Activated CD4-positive, CD25-positive, alpha-beta regulatory T cell treated with anti-CD3 and anti-CD28 coated beads, Interleukin-2, amount 50 U/mL, for 72 hours (primary cell): ENCODE measurements at places on chromosomes 4 and X.
A peak's percentile ranks its signal among the peaks of the same experiment; 100 is the strongest.

GRCh38 chr4:77126809-77127208, 30.2 kb upstream of the CCNG2 start:
- DNase-seq = no peak

DNA sequence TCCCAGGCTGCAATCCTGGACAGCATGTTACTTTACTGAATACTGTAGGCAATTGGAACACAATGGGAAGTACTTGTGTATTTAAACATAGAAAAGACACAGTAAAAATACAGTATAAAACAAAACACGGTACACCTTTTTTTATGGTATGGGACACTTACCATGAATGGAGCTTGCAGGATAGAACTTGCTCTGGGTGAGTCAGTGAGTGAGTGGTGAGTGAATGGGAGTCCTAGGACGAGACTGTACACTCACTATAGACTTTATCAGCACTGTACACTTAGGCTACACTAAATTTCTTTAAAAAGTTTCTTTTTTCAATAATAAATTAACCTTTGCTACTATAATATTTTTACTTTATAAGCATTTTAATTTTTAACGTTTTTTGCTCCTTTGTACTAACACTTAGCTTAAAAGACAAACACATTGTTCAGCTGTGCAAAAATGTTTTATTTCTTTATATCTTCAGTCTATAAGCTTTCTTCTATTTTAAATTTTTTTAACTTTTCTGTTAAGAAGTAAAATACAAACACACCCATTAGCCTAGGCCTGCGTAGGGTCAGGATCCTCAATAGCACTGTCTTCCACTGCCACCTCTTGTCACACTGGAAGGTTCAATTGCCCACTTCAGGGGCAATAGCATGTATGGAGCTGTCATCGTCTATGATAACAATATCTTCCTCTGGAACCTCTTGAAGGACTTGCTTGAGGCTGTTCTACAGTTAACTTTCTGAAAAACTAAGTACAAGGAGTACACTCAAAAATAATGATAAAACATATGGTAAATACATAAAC, 293.5 kb upstream of the FSTL5 start:
- DNase-seq = no peak

- DNase-seq = no peak
Observed at GRCh38 chrX:44784241-44784640, 59.6 kb upstream of the DUSP21 start.

GRCh38 chrX:5080791-5081190, 1147.9 kb downstream of the NLGN4X start:
- no peak for DNase-seq

DNA sequence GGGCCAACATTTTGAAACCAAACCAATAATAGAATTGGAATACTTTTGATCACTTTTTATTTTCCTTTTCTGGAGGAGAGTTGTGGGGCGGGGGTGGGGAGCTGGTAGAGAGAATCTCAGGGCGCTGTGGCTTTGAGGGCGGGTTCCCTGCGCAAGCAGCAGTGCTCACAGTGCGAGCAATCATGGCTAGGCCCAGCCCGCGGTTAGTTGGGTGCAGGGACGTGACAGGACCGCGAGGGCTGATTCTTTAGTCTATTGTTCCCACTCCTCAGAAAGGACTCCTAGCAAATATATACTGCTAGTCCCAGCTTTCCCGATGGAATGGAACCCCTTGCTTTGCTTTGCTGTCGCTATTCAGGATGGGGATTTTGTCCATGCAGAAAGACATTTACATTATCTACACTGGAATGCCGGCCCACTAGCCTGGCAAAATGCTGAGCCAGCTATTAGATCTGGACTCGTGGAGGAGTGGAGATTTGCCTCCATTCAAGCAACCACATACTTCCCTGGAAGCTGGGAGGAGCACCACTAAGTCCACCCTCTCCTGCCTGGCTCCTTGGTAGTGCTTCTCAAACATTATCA, 23.9 kb upstream of the APLN start:
- peak; percentile 43 for DNase-seq

- DNase-seq = no peak
Observed at GRCh38 chr4:151955721-151956380, 195.0 kb upstream of the GATB start.

DNA sequence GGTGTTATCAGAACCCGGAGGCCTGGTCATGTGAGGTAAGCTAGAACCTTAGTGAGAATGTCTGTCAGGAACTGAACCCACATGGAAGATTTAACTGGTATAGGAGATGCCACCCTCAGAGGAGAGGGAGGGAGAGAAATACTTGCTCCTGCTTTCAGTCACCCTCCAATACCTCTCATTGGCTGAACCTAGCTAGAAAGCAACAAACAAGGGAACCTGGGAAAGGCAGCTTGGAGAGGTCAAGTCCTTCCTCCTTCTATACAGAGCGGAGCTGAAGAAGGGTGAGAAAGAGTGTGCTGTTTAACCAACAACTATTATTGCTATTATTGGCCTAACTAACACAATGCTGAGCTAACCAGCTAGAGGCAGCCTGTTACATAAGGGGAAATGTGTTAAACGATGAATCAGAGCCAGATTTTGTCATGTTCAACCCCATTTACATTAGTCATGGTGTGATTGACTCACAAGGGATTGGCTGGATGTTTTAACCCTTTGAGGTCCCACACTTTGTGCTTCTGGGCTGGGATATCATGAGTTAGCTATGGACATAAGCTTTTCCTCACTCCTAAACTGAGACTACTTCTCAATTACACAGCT, 96.5 kb upstream of the ESX1 start:
- DNase-seq = no peak

DNA sequence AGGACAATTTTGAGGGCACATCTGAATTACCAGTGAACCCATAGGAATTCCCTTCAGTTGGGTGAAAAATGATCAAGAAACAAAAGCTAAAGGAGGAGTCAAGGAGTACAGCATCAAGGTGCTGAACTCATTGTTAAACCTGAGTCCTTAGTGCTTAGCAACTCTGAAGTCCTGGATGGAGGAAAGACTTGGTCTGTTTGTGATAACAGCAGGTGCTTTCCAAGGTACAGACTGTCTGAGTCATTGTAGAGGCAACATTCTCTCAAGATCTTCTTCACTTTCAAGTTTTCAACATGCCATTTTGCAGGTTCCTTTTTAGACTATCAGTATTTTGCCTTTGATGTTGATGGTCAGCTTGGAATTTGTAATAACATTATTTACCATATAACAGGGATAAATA, 293.9 kb downstream of the AFF2 start:
- DNase-seq = no peak

DNA sequence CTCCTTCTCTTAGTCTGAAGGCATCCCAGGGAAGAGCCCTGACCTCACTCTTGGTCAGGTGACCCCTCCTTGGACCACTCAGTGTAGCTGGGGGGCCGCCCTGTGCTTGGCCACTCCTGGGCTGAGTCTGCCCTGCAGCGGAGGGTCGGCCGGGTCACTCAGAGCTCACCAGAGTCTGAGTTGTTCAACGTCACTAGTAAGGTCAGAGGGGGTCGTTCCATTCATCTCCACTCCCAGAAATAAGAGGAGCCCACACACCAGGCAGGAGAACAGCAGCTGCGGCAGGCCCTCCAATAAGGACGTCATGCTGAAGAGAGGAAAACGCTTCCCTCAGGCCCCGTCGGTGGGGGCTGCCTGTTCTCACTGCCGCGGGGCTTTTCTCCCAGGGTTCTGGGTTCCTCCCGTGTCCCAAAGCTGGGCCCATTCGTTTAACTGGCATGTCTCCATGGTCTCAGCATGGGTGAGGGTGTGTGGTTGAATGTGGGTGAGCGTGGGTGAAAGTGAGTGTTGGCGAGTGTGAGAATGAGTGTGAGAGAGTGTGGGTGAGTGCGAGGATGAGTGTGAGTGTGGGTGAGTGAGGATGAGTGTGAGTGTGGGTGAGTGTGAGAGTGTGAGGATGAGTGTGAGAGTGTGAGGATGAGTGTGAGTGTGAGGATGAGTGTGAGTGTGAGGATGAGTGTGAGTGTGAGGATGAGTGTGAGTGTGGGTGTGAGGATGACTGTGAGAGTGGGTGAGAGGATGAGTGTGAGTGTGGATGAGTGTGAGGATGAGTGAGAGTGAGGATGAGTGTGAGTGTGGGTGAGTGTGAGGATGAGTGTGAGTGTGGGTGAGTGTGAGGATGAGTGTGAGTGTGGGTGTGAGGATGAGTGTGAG, 47.7 kb downstream of the ING2 start:
- no peak for DNase-seq

- DNase-seq = no peak
Observed at GRCh38 chr4:67988991-67989390, 25.7 kb upstream of the TMPRSS11A start.

GRCh38 chrX:136157187-136157586, 9.9 kb downstream of the FHL1 start:
- no peak for DNase-seq

- DNase-seq = no peak
Observed at GRCh38 chr4:41124916-41125548, 89.3 kb downstream of the APBB2 start.

DNA sequence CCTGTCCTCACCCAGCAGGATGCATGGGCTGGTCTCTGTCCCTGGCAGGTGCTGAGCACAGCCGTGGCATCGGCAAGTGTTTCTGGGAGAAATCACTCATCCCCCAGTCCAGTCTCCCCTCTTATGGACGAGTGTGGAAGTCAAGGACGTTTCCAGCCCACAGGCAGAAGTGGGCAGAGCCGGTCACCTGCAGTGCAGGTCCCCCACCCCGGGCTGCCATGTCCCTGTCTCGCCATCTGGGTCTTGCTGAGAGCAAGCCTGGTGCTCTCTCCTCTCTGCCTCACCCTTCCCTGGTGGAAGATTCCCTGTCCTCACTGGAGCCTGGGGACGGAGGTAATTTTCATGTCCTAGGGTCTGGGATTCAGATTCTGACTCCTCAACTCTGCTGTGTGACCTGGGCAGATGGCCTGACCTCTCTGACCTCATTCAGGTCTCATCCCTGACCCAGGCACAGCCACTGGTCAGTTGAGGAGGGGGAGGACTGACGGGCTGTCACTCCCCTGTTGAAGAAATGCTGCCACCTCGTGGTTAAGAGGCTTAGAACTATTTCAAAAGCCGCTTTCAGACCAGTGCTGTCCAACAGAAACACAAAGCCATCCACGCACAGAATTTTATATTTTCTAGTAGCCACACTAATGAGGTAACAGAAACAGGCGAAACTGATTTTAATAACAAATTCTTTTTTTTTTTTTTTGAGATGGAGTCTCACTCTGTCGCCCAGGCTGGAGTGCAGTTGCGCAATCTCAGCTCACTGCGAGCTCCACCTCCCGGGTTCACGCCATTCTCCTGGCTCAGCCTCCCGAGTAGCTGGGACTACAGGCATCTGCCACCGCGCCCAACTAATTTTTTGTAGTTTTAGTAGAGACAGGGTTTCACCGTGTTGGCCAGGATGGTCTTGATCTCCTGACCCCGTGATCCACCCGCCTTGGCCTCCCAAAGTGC, 1.8 kb downstream of the CPZ start:
- no peak for DNase-seq

DNA sequence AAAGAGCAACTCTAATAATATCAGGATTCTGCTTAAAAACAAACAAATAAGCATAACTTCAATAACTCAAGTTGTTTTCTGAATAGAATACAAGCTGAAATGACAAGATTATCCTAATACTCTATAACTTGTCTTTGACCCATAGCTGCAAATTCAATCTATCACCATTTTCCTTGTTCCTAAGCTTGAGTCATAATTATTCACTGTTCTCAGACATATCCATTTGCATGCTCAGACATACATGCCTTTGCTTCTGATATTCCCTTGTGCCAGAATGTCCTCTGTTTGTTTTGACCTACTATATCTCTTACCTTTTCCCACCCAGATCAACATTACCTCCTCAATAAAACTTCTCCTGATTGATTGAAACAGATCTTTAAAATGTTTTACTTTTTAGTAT, 109.7 kb downstream of the SNCA start:
- no peak for DNase-seq

GRCh38 chr4:87074121-87074488, 139.3 kb downstream of the AFF1 start:
- DNase-seq = no peak

DNA sequence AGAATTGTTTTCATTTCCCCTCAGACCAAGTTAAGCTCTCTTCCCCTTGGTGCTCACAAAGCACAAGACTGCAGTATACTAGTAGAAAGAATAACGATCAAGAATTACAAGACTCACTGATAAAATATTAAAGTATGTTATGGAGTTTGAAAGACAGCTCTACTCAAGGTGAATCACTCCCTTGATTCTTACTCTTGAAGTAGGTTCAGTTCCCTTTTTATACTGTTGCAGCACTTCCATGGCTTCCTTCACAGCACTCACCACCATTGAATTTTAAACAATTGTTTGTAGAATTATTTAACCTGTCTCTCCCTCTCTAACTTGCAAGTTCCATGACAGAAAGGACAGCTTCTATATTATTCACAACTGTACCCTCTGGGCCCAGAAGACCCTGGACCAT, 42.2 kb downstream of the CASK start:
- DNase-seq = no peak

GRCh38 chrX:43813898-43814297, 68.4 kb downstream of the MAOB start:
- DNase-seq = no peak

DNA sequence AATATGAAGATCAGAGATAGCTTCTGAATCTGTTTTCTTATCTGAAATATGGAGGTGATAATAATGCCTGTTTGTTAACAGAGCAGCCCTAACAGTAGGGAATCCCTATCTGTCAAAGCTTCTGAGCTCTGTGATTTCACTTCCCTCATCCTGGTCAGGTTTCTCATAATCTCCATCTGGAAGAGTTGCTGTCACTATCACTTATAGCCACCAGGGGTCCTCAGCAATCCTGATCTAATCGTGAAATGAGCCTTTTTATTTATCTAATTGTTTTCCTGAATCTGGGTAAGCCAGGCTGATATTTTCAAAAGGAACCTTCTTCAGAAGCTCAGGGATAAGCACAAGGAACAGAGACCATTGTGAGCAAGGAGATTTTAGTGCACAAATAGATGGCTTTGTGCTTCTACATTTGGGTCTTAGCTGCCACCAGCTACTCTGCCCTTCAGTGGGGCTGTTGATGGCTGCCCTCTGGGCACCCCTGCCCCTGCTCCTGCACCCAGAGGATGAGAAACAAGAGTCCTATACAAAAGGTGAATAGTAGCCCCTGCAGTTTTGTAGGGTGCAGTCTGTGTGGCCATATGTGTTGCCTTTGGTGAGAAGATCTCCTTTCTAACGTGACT, 196.4 kb upstream of the RADX start:
- no peak for DNase-seq

DNA sequence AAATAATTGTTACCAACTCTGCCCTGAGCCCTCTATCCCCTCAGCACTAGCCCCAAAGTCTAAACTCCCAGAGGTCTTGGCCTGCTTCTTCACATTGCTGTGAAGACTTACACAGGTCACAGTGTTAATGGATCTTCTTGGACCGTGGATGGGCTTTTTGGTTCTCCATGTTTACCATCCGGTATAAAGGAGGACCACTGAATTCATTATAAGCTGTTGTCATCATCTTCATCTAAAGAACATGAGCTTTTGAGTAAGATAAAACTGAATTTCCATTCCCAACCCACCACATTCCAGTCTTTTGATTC, 8.5 kb downstream of the NUDT11 start:
- no peak for DNase-seq

DNA sequence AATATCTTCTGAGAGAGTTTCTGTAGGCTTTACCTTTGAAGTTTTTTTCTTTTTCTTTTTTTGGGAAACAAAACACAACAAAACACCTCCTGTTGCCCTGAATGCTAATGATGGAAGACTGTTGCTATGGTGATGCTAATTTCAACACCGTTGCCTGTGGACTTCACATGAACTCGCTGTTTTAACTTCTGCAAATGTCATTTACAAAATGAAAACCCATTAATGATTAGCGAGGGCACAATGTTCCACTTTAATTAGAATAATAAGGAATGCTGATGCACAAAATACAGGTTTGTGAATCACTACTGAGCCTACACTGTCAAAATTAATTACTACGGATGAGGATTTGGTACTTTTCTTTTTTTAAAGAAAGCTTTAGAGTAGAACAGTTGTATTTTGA, 227.1 kb upstream of the FTHL17 start:
- DNase-seq = no peak
